ENCODE measurements at places on chromosomes 5 and 9.
A peak's percentile ranks its signal among the peaks of the same experiment; 100 is the strongest.

DNA sequence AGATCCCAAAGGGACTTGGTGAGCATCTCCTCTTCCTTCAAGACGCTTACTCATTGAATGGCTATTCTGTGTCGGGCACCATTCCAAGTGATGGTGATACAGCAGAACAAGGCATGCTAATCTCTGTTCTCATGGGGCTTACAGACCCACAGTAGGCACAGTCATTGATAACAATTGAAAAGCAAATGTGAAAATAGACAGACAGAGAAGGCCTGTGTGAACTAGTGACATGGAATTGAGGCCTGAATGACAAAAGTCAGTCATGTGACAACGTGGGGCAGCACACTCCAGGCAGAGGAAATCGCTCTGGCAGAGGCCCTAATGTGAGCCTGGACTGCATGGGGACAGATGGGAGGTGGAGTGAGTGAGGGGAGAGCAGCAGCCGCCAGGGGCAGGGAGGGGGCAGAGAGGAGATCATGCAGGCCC, 70.7 kb upstream of the CPLX2 start:
- DNase-seq = no peak

DNA sequence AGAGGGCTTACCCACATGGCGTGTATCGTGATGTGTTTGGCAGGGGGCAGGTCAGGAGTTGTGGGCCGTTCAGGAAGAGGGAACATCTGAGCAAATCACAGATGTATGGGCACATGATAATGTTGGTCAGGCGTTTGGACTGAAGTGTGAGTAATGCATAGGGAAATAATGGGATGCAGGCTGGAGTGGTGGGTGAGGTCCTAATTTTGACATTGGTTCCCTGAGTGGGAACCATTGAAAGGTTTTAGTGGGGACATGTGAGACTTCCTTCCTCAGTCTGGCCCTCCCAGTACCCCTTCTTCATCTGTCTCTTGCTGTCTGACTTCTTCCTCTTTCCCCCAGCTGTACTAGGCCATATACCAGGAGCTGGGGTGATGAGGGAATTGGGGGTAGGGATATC, 7.6 kb downstream of the OTULIN start:
- no peak for DNase-seq

GRCh38 chr5:116573279-116573701, 1.3 kb downstream of the SEMA6A start:
- no peak for DNase-seq

- DNase-seq = no peak
Observed at GRCh38 chr9:115694991-115695390, 458.6 kb upstream of the PAPPA start.

GRCh38 chr5:125293726-125294125, 547.3 kb upstream of the ZNF608 start:
- no peak for DNase-seq

- DNase-seq = peak; percentile 53
Observed at GRCh38 chr5:170297589-170298462, at the start of gene LCP2. LCP2 (minus strand) TSS chr5:170297777; CDS start chr5:170297611, 166 bp downstream.

GRCh38 chr5:133304707-133305216, 252.9 kb downstream of the HSPA4 start:
- DNase-seq = no peak

- DNase-seq = no peak
Observed at GRCh38 chr9:110308633-110309038, 29.0 kb downstream of the TXNDC8 start.

DNA sequence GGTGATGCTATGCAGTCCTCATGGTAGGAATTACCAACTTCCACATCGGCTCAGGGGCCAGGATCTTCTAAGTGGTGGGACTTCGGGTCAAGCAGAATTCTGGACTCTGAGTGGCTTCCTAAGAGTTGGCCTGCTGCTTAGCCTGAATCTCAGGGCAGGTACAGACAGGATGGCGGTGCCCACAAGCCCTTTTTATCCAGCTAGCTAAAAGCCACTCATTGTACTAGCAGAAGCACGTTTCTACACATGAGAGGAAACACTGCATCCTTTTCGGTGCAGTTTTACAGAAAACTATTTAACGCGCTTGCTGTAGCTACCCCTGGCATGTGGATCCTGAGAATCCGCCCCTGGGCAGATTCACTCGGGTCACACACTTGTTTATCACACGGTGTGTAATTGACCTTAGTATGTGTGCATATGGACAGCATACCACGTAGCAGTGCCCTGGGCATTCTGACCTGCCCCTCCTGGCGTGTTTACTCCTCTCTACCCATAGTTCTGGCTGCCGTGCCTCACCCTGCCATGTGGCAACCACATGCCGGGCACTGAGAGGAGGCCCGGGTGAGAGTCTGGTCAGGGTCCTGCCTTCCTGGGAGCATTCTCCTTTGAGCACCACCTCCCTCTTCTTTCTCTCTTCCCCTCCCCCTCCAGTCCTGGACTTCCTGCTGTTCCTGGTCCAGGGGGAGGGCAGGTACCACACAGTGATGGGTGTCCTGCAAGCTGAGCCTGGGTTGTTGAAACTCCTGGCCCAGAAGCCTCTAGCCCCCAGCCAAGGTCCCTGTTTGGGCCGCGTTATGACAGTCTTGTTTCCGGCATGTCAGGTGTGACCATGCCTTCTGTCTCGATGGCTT, 65.9 kb downstream of the DAB2IP start:
- DNase-seq = no peak

DNA sequence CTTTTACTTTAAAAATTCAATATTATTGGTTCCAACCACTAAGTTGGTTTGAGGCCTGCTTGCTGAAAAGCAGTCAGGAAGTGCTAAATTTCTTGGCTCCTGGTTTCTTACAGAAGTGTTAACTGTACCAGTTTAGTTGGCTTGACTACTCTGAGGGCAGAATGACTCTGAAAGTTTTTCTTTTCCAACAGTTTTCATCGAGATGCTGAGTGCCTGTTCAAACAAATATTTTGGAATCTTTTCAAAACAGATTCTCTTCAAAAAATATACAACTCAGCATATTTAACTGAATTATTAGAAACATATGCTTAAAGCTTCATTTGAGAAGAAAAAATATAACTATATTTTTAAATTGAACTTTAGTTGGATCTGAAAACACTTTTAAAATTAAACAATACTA, 37.0 kb downstream of the SLC38A9 start:
- no peak for DNase-seq

GRCh38 chr5:121968910-121969607, 7.3 kb downstream of the SRFBP1 start:
- DNase-seq = no peak

- no peak for DNase-seq
Observed at GRCh38 chr9:109391176-109391575, 70.3 kb upstream of the EPB41L4B start.

- no peak for DNase-seq
Observed at GRCh38 chr5:75611311-75612225, at the start of gene ANKDD1B. ANKDD1B (plus strand) TSS chr5:75611453; CDS start chr5:75611635, 182 bp downstream.

DNA sequence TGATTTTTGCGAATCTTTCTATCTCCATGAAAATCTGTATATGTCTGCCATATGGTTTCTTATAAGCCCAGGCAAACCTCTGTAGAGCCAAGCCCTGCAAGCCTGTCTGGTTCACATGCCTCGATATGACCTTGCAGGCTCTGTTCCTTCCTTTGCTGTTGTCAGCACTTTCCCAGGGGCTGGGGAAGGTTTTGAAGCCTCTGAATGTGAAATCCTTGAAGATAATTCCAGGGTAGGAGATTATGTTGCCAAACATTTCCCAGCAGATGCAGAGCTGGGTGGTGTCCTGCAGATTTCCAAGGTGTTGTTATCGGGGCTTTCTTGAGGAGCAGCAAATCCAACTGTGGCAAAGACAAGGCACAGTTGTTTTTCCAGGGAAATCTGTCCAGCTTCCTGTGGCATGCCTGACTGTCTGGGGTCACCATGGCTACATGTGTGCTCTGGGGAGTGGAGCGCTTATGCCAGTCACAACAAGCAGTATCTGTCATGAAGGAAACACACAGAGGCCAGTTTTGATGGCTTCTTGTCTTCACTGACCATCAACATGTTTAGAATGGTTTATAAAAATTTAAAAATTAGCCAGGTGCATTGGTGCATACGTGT, 60.7 kb upstream of the RPS23 start:
- no peak for DNase-seq

GRCh38 chr9:124284237-124284831, 26.6 kb downstream of the NEK6 start:
- no peak for DNase-seq

DNA sequence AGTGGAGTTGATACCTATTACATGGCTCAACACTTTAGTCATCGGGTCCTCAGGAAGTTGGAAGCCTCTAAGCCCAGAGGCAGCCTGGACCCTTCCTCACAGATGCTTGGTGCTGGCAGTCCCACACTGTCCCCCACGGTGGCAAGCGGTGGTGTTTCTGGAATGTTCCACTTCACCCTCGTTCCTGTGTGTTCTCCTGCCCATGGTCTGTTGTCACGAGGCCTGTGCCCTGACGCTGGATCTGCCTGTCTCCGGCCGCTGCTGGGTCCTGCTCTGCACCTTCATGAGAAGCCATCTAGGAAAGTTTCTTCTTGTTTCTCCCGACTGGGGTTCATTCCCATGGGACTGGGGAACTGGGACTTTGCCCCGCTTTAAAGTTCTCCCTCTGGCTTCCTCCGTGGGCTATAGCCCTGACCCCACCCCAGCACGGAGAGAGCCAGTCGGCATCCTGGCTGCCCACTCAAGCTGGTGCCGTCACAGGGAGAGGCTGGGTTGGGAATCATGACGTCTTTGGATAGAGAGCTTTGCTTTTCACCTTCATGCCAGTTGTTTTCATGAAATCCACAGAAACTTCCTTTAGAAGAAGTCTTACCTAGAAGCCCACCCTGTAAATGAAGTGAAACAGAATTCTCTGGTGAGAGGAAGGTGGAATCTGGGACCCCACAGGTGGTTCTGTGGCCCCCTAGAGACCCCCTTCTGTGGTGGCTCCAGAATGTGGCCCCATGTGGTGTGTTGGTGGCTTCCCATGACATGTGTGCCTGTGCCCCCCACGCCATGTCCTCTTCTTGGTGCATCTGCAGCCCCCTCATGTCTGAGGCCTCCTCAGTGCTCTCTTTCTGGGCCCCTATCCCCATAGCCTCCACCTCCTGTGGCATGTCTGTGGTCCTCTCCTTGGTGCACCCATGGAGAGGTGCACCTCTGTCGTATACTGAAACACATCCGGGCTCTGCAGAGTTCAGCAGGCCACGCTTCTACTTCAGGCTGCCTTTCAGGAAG, 43.8 kb downstream of the TRIP13 start:
- DNase-seq = no peak

GRCh38 chr9:134123764-134124128, 12.1 kb upstream of the WDR5 start:
- no peak for DNase-seq

DNA sequence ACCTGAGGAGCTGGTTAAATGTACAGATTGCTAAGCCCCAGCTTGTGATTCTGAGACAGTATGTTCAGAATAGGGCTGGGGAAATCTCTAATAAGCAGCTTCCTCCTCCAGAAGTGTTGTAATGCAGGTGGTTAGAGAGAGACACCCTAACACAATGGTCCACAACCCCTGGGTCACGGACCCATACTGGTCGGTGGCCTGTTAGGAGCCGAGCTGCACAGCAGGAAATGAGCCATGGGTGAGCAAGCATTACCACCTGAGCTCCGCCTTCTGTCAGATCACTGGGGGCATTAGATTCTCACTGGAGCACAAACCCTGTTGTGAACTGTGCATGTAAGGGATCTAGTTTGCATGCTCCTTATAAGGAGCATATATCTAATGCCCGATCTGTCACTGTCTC, 61.8 kb downstream of the SLC36A1 start:
- no peak for DNase-seq
